ENCODE measurements at places on chromosomes 12 and 14.

GRCh38 chr12:109493938-109494337 lies 16.5 kb downstream of the UBE3B start:
- DNase-seq = no peak

GRCh38 chr12:64103825-64104740 lies 118.0 kb downstream of the KICS2 start:
- DNase-seq = no peak

- DNase-seq = no peak
Observed at GRCh38 chr14:26400373-26400772, 197.5 kb downstream of the NOVA1 start.

DNA sequence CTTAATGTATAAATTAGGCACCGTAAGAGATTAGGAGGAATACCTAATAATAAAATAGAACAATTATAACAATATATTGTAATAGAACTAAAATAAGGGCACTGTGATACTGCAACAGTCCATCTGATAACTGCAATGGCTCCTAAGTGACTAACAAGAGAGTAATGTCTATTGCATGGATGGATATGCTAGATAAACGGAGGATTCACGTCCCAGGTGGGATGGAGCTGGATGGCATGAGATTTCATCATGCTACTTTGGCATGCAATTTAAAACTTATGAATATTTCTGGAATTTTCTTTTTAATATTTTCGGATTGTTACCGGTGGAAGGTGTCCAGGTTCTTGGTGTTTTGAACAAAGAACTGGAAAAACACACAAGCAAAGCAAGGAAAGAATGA lies 2.2 kb upstream of the TMEM19 start:
- no peak for DNase-seq

GRCh38 chr12:85509081-85509856 lies 229.2 kb downstream of the ALX1 start:
- DNase-seq = no peak

GRCh38 chr12:6899837-6900519 lies 4.6 kb upstream of the LRRC23 start:
- DNase-seq = no peak
